ENCODE measurements at places on chromosomes 7 and 10.
A peak's percentile ranks its signal among the peaks of the same experiment; 100 is the strongest.

DNA sequence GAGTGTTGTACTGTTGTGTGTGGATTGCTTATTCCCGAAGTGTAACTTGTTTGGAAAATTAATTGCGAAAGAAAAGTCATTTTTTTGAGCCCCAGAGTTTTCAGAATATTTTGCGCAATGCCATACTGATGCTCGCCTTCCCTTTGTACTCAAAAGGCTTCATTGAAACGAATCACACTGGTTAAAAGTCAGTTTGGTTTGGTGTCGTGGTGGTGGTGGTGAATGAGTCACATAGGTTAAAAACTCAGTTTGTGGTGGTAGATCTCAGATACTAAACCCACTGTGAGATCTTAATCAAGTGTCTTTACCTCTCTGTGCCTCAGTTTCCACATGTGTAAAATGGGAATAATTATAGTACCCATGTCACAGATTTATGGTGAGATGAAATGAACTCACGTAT, 61.1 kb upstream of the IL6 start:
- no peak for DNase-seq

DNA sequence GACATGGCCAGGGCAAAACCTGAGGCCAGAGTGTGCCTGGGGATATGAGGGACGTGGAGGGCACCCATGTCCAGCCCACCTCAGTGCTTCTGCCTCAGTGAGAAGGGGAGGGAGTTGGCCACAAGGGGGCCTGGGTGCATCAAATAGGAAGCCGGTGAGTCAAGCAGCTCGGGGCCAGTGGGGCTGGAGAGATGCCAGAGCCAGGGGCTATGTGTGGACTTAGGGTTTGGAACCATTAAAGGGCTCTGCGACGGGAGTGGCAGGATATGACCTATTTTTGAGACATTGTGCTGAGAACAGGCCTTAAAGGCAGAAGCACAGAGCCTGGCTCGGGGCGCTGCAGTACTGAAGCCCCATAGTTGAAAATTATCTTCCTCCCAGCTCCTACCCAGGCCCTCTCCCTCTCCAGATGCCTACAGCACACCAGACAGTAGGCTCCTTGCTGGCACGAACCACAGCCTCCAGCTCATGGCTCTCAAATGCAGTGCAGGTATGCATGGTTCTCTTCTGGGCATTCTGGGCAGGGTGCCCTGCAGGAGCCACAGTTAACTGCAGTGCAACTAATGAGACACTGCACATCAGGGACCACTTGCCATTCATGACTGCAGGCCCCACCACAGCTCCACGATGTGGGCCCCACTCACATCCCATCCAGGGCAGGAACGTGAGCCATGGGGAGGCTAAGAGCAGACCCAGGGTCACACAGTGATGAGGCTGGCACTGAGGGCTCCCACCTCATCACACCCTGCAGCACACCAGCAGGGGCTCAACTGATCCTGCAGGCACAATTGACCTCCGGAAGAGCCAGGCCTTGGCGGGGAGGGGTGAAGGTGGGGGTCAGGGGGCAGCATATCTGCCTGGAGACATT, 7.2 kb upstream of the PGAM2 start:
- peak; percentile 16 for DNase-seq

GRCh38 chr10:87842776-87843497, 20.4 kb downstream of the KLLN start:
- no peak for DNase-seq

DNA sequence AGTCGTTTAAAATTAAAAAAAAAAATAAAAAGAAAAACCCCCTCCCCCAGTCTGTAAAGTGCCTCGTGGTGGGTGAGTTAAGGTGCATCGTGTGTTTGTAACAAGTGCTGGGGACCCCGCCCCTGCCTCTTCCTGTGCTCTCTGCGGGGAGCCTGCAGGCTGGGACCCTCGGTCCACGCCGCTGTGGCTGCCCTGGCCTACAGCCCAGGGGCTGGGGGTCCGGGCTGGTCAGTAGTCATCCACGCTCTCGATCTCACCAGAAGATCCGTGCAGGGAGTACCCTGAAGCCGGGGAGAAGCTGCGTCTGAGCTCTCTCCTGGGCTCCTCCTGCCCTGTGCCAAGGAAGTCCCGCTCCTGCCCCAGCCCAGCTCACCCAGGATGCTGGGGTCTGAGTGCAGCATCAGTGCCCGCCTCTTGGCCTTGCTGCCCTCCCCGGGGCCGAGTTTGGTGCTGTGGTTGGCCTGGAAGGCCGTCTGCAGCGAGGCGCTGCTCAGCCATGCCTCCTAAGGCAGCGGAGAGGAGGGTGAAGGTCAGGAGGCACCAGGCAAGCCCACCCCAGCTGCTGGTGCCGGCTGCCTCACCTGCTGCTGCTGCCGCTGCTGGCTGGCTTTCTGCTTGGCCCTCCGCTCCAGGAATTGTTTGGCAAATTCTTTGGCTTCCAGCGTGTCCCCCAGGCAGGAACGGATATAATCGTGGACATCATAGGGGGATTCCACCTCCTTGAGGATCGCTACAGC, 8.1 kb downstream of the GNB2 start:
- no peak for DNase-seq

DNA sequence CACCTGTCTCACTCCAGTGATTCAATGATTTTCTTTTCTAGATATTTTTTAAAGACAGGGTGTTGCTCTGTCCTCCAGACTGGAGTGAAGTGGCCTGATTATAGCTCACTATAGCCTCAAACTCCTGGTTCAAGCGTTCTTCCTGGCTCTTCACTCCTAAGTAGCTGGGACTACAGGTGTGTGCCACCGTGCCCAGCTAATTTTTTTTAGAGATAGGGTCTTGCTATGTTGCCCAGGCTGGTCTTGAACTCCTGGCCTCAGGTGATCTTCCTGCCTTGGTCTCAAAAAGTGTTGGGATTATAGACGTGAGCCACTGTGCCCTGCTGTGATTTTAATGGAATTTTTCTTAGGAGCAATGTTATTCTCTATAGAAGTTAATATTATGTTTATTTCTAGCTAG, 14.1 kb downstream of the NUP205 start:
- DNase-seq = no peak

DNA sequence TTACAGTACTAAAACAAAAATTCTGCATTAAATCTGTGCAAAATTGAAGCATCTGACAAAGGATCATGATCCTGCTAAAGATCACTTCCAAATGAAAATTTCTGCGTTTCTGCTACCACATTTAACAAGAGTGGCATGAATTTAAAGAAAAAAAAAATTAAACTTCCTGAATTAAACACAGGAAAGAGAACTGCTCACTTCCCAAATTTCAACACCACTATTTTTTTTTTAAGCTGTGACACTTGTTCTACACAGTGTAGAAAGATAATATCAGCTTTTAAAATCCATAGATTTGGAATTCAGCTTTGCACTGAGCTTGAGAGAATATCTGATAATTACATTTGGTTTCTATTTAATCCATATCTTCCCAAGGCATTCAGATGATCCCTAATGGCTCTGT, 73.6 kb downstream of the EPC1 start:
- DNase-seq = no peak

- no peak for DNase-seq
Measured at GRCh38 chr10:103816431-103816830, 38.9 kb downstream of the SH3PXD2A start.

GRCh38 chr7:139959285-139959628, 103.5 kb downstream of the PARP12 start:
- no peak for DNase-seq

DNA sequence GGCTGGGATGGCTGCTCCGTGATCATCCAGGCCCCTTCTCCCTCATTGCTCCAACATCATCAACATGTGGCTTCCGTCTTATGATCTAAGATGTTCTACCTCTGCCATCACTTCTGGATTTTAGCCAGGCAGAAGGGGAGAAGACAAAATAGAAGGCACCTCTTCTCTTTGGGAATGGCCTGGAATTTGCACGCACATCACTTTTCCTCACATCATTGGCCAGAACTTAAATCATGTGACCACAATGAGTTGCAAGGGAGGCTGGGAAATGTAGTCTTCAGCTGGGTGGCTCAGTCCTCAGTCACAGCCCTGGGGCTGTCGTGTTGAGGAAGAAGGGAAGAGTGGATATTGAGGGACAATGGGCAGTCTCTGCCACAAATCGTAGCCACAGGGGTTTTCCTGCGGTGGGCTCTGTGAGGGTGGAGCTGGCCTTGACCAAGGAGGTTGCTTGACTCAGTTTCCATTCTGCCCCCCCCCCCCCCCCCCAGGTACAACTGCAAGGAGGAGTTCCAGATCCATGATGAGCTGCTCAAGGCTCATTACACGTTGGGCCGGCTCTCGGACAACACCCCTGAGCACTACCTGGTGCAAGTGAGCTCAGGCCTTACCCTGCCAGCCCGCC, 50.3 kb downstream of the PALD1 start:
- no peak for DNase-seq

DNA sequence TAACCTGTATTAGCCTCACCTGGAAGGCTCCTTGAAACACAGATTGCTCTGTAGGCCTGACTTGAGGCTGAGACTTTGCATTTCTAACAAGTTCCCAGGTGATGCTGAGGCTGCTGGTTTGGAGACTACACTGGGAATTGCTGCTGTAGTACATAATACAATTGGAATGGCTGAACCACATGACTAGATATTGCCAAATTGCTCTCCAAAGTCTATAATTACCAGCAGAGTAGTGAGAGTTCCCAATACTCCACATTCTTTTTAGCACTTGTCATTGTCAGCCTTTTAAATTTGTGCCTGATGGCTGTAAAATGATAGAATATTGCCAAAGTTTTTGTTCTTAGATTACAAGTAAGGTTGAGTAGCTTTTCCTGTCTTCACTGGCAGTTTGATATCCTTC, 39.9 kb downstream of the PLEKHA8 start:
- no peak for DNase-seq

DNA sequence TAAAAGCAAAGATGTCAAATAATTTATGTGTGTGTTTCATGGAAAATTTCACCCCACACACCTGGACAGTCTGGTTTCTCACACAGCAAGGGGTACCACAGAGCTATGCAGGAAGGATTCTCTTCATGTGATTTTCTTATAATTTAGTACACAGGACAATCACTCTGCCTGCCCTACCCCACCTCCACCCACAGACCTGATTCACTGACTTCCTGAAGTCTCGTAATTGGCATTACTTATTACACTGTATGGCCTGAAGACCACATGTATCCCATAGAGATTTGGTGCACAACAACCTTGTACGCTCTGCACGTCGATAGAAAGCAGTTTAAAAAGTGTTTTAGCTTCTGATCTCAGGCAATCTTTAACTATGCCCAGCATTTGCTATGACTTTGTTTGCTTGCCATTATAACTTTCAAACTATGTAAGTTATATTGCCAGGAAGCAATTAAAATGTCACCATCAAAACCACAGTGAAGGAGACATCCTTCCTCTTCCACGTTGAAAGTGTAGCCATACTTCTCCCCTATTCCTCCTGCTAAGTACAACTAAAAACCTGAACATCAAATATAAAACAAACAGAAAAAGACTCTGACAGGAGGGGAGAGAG, 279.4 kb upstream of the IMMP2L start:
- no peak for DNase-seq

- DNase-seq = no peak
Measured at GRCh38 chr10:128885573-128886555, 581.2 kb upstream of the MGMT start.

DNA sequence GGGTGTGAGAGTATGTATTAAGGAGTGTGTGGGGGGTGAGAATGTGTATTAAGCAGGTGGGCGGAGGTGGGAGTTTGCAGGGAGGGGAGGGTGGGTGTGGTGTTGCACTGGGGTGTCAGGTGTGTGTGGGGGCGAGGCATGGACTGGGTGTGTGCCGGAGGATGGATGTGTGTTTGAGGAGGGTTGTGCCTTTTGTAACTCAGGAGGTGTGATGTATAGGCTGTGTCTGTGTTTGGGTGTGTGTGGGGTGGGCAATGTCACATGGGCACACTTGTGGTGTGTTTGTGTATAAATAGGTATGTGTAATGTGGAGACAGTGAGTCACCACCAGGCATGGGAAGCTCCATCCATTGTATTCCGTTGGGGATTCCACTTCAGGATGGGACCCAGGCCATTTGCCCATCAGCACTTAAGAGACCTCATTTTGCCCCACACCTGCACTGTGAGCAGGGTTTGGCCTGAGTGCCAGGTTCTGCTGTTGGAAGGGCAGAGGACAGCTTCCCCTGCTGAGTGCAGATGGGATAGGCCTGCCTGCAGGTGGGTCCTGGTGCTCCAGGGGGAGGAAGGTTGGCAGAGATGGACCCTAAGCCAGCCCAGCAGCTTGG, 5.8 kb downstream of the UNC5B start:
- DNase-seq = no peak

- DNase-seq = no peak
Measured at GRCh38 chr7:135414850-135415439, 95.0 kb downstream of the CNOT4 start.

- peak; percentile 52 for DNase-seq
Measured at GRCh38 chr7:36986948-36987724, 262.8 kb upstream of the AOAH start.

GRCh38 chr7:117383483-117384189, 43.7 kb downstream of the ASZ1 start:
- DNase-seq = no peak

DNA sequence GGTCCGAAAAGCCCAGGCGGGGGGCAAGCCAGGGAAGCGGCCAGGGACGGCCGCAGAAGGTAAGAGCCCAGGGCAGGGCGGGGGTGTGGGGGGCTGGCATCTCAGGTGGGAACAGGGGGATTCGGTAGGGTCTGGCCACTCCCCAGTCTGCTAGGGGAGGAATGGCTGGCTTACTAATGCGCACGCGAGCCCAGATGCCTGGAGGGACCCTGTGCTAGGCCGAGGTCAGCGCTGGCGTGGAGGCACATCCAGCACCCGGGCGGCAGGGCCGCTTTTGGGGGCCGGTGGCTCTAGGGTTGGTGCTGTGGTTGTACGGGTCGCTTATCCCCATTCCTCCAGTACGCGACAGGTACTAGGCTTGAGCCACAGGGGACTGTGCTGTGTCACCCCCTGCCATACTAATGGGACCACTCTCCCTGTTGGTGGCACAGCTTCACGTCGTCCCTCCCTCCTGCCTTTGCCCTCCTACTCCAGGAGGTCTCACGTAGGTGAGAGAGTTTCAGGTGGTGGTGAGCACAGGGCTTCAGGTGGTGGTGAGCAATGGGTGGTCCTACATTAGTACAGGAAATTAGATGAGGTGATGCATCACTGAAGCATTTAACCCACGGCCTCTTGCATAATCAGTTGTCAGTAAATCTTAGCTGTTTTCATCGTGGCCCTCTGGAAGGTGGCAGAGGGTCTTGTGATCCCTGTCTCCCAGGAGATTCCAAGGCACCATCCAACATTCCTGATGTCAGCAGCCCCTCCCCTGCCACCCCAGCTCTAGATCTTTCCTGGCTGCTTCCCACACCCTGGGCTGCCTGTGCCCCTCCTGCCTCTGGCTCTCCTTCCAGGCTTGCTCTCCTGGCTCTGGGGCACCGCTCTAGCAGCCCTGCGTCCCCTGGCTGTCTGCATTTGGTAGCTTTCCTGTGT, 971 bp downstream of the AEBP1 start:
- no peak for DNase-seq

Measured in T-helper 9 cell (primary cell).